HFF-Myc (cell line): ENCODE measurements at places on chromosomes 6 and 20.

DNA sequence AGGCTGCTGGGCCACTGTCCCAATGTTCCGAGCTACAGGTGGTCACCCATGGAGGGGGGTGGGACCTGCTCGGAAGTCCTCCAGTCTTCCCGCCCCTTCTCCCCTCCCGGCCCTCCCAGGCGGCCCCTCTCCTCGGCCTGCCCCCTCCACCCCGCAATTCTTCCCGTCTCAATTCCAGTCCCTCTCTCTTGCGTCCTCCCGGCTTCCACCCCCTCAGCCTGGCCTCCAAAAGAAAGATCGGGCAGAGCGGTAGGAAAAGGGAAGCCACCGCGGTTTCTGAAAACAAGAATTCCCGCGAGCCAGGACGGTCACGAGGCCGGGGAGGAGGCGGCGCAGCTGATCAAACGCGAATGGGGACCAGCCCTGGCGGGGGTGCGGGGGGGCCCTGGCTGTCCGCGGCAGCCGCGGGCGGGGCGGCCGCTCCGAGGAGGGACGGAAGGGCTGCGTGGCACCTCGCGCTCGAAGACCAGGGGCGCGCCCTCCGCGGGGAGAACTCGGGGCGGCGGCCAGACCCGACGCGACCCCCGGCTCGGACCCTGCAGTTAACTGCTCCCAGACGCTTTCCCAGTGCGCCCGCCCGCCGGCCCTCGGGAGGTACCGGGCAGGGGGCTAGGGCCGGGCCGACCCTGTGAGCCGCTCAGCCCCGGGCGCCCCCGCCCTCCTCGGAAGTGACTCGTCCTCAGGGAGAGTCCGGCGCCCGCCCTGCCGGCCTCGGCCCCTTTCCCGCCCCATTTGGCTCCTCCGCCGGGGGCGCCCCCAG lies 1.0 kb downstream of the PXDC1 start:
- no peak for DNase-seq

DNA sequence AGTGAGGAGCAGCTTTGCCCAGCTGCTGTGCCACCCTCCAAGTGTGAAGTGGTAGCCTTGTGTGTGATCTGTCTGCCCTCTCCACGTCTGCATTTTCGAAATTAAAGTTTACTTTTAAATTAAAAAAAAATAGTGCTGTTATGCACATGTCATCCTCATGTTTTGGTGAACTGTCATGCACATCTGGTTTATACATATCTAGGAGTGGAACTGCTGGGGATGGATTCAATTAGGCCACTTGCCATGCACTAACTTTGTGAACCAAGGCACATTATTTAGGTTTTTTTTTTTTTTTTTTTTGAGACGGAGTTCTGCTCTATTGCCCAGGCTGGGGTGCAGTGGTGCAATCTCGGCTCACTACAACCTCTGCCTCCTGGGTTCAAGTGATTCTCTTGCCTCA lies 3.6 kb downstream of the GTSF1L start:
- peak; percentile 56 for DNase-seq

DNA sequence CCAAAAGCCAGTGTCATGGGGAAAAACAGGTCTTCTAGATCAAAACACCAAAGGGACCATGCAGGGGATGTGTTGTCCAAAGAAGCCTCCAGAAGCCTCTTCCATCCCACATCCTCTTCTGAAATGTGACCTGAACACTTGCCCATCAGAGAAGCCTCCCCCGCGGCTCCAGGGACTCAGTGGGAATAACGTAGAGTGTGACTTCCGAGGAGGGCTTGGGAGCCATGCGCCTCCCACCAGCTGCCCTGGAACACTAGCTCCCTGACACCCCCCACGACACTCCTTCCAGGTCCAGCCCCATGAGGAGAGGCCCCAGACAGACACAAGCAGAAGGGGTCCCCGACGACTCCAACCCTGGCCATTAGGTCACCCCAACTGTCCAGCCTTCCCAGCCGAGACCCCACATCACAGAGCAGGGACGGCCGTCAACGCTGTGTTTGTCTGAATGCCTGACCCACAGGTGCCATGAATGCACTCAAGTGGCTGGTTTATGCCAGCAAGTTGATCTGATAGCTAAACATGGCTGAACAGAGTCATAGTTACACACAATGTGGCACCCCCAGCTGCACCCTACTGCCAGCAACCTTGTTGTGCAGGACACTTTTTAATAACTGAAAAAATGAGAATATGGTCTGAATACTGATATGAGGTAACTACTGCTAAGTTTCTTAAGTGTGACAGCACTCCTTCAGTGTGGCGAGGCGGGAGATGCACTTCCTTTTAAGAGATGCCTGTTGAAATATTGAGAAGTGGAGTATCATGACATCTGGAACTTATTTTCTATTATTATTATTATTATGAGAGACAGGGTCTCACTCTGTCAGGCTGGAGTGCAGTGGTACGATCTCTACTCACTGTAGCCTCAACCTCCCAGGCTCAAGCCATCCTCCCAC lies 58.0 kb downstream of the GINS1 start:
- no peak for DNase-seq

- DNase-seq: no peak
These were observed 83.0 kb downstream of the MAP7 start for GRCh38 chr6:136467186-136467585.

DNA sequence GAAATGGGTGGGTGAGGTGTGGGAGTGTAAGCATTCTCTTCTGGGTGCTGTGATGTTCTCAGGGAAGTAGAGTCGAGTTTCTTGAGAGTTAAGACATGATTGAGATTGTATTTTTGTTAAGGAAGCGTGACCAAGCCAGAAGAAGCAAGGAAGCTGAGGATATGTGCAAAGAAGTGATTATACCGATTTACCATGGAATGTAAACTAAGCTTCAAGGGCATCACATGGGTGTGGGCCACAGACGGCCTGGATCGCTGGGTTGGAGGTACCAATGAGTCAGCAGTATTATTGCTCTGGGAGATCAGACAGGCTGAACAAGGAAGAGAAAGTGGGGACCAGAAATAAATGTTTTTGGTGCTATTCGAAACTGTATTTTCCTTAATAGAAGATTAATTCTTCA lies 184.1 kb upstream of the GMDS start:
- no peak for DNase-seq

GRCh38 chr6:157823528-157824370 lies 703 bp downstream of the SNX9 start:
- no peak for DNase-seq

GRCh38 chr20:45407067-45407745 lies 883 bp upstream of the DBNDD2 start:
- no peak for DNase-seq

DNA sequence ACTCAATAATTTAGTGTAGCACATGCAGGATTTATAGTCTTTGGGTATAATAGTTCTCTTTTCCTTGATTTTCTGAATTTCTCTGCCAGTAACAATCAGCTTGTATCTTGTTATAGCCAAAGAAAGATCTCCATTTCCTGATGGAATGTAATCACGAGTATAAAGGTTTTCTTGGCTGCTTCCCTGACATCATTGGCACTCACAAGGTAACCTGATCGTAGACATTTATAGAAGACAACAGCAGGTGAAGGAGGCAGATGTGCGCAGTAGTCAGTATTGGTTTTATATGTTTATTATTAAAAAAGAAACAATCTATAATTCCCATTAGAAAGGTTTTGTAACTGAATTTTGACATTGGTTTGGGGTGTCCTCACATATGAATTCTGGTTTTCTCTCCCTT lies 44.3 kb upstream of the SYNJ2 start:
- DNase-seq: no peak

- DNase-seq: no peak
These were observed 808 bp downstream of the ULBP1 start for GRCh38 chr6:149964308-149965193.

- DNase-seq: no peak
These were observed 10.6 kb upstream of the BAK1 start for GRCh38 chr6:33590531-33591198.

GRCh38 chr6:52127957-52128356 lies 40.5 kb upstream of the PKHD1 start:
- DNase-seq: no peak

DNA sequence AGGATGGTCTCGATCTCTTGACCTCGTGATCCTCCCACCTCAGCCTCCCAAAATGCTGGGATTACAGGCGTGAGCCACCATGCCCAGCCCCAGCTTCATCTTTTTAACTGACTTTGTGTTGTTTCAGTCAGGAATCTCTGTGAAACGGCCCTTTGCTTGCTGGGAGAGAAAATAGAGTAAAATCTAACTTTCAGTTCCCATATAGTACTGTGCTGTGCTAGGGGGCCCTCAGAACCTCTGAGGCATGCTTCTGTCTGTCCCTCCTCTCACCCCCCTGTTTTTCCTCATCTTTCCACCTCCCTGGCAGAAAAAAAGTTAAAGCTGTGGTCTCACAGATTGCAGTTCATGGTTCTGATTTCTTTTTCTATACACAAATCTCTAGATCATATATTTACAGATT lies 48.4 kb downstream of the LRP11 start:
- no peak for DNase-seq

GRCh38 chr6:43945768-43946080 lies 175.7 kb downstream of the VEGFA start:
- DNase-seq: no peak

- DNase-seq: no peak
These were observed 874.2 kb downstream of the TFAP2A start for GRCh38 chr6:9540534-9541126.

GRCh38 chr20:34049389-34049788 lies 55.7 kb downstream of the RALY start:
- DNase-seq: no peak

DNA sequence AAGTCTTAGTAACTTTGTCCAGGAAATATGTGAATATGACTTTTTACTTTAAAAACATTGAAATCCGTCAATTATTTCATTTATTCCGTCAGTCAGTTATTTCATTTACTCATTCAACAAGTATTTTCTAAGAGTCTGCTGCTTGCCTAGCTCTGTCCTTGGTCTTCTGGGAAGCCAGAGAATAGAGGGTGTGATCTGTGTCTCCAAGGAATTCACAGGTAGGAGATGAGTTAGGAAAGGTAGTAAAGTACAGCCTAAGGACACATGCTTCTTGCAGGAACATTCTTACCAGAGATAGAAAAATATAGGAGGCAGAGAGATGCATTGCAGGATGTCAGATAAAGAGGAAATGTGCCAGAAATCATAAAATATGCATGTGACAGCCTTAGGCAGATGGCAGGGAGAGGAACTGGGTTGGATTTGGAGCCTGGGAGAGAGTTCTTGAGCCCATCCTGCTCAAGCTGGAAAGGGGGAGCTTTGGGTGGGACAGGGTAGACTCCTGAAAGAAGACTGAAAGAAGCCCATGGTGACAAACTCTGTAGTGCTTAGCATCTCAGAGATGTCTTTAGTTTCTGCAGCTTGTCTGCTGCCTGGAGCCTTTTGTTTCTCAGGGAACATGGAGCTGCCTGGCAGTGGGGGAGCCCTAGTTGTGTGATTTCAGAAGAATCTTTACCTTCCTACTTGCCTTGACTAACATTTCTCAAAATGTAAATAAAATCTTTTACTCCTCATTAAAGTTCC lies 3.5 kb downstream of the SH3BGRL2 start:
- DNase-seq: no peak

GRCh38 chr6:6772751-6773150 lies 184.2 kb downstream of the LY86 start:
- no peak for DNase-seq

DNA sequence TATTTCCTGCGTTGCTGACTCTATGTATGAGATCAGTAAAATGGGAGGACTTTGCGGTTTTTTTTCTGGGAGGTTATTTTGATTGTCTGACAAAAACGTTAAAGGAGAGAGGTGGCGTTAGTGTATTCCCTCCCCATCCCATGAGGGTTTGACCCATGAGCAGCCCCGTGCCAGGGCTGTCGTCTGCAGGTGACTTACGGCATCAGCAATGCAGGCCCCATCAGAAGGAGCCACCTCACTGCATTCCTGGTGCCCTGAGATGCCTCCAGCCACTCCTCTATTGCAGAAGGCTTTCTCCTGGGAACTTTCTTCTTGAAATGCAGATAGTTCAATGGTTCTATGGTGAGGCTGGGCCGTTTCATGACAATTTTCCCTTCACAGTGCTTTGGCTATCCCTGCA lies 149.3 kb downstream of the TTLL2 start:
- DNase-seq: no peak

- no peak for DNase-seq
These were observed 46.7 kb upstream of the EPB41L1 start for GRCh38 chr20:36107881-36108280.

DNA sequence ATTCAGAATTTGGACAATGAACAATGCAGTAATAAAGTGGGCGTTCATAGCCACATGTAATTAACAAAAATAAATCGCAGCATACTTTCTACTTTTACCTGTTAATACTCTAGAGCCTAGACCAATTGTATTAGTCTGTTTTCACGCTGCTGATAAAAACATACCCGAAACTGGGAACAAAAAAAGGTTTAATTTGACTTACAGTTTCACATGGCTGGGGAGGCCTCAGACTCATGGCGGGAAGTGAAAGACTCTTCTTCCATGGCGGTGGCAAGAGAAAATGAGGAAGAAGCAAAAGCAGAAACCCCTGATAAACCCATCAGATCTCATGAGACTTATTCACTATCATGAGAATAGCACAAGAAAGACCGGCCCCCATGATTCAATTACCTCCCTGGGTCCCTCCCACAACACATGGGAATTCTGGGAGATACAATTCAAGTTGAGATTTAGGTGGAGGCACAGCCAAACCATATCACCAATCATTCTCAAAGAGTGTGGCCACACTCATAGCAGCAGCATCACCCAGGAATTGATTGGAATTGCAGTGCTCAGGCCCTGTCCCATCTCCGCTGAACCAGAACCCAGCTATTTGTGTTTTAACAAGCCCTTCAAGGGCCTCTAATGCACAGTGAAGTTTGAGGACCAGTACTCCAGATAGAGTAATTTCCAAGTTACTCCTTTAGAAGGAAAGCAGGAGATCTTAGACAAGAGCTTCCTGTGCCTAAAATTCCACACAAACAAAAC lies 650.0 kb downstream of the KIF16B start:
- DNase-seq: no peak

- no peak for DNase-seq
These were observed 700 bp downstream of the DTD1 start for GRCh38 chr20:18588574-18588933.

- no peak for DNase-seq
These were observed 94.1 kb downstream of the SNX5 start for GRCh38 chr20:17874271-17875105.

- DNase-seq: no peak
These were observed 91.9 kb upstream of the SIRPA start for GRCh38 chr20:1803061-1803931.

GRCh38 chr6:78530208-78530607 lies 337.1 kb upstream of the IRAK1BP1 start:
- no peak for DNase-seq

DNA sequence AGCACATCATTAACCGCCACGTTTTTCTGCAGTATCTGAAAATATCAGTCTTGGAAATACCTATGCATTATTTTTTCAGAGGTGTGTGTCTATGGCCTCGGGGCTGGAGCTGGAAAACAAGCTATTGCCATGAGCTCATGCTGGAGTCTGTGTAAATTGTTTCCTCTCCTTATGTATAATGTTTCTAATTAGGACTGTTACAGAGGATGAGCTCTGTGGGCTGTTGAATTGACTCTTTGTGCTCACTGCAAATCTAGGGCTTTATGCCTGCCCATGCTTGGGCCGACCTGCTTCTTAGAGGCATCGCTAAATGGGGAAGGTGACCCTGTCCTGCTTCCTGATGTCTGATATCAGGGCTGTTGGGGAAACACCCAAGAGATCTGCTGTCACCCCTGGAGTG lies 80.8 kb upstream of the SLC22A16 start:
- no peak for DNase-seq
